Testis (tissue), 5 donors: ENCODE measurements at places on chromosomes 11 and 22.

DNA sequence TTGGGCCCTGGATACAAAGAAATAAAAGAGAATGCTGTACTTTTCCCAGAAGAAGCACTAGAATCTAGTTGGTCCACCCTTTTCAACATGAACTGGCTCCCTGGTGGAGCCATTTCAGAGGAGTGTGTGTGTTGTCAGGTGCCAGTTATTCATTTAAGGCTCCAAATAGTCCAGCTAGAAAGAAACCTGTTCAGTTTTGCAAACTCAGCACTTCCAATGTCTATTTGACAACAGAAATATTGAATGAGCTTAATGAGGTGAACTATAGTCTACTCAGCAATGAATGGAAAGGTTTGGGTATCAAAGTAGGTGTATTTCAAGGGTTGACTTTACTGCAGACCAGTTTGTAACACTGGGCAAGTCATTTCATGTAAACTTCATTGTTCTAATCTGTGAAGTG is 2.1 kb downstream of the OR8D1 start:
- no peak for DNase-seq

DNA sequence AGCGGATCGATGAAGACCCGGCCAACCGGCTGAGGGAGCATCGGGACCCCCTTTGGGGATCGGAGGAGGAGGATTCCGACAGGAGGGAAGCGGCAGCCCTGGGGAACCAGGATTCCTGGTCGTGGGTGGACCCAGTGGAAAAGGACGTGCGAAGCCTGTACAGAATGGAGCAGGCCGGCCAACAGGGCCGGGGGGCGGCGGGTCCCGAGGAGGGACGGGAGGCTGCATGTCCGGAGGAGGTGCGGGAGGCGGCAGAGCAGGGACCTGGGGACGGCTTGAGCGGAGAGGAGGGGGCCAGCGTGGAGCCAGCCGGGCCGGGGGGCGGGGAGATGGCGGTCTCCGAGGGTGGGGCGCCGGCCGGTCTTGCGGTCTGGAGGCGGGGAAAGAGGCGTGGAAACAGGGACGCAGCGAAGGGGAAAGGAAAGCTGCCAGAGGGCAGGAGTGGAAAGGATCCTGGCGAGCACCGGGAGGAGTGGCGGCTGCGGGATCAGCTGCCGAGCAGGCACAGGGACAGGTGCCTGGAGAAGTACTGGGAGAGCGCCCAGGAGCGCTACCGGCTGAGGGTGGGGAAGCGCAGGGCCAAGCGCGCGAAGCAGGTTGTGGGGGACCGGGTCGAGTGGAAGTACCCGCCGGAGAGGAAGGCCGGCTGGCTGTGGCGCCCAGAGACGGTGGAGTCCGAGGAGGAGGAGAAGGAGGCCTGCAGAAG is at the start of gene ANO5:
Gene ANO5 (plus strand): TSS at position 444 of the 706 bp plus-strand sequence. CDS start 408 bp downstream, outside the sequence.
- peak; percentile 74 for DNase-seq

GRCh38 chr22:42863349-42863961 is 6.4 kb upstream of the ARFGAP3 start:
- no peak for DNase-seq

GRCh38 chr11:44033411-44033850 is 14.3 kb upstream of the ACCSL start:
- no peak for DNase-seq

- DNase-seq, result no peak
Measured at GRCh38 chr22:21076912-21077625, 31.3 kb downstream of the LRRC74B start.

DNA sequence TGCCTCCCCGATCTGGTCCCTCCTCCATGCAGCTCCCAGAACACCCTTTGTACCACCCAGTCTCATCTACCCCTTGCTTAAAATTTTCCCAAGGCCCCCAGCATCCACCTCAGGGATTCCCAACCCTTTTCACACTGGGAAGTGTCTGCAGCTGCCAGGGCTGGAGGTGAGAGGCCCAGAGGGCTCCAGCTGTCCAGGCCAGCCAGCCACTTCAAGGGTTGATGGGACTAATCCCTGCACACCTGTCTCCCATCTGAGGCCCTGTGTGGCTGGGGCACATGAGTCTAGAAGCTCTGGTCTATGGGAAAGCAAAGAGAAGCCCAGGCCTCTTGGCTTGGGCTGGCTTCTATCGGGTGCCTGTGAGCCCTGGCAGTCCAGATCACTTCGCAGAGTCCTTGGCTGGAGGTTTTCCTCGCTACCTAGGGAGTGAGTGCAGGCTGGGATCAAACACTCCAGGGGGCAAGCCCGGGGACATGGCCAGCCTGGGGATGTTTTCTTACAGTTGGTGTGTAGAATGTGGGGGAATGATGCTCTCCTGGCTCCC is 41.1 kb upstream of the TPBGL start:
- no peak for DNase-seq

DNA sequence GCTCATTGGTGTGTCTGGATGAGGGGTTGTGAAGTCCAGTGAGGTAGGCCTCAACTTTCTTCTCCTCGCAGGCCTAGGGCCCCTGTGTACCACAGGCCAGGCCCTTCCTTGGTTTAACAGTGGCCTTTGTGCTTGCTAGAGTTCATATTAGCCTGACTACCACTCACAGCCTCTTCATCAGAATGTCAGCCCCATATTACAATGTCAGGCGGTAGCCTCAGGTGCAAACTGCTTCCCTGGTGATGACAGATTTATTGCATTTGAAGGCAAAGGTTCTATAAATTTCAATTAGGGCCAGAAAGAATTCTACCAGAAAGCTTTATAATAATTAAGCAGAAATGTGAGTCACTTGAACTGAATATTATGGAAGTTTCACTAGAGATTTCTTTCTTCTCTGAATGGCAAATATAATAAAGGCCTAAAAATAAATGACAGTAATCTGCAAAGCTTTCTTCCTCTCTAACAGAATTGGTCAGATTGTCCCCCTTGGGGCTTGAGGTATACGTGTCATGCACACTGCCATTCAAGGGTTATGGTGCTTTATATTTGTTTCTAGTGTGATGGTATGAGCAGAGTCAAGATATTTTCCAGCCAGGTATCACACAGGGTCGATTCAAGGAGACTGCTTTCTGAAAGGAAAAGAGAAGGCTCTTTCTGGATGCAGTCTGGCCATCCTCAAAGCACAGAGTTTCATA is 210.3 kb downstream of the CWF19L2 start:
- DNase-seq, result no peak

GRCh38 chr11:14480716-14481115 is 18.9 kb downstream of the COPB1 start:
- DNase-seq, result no peak

DNA sequence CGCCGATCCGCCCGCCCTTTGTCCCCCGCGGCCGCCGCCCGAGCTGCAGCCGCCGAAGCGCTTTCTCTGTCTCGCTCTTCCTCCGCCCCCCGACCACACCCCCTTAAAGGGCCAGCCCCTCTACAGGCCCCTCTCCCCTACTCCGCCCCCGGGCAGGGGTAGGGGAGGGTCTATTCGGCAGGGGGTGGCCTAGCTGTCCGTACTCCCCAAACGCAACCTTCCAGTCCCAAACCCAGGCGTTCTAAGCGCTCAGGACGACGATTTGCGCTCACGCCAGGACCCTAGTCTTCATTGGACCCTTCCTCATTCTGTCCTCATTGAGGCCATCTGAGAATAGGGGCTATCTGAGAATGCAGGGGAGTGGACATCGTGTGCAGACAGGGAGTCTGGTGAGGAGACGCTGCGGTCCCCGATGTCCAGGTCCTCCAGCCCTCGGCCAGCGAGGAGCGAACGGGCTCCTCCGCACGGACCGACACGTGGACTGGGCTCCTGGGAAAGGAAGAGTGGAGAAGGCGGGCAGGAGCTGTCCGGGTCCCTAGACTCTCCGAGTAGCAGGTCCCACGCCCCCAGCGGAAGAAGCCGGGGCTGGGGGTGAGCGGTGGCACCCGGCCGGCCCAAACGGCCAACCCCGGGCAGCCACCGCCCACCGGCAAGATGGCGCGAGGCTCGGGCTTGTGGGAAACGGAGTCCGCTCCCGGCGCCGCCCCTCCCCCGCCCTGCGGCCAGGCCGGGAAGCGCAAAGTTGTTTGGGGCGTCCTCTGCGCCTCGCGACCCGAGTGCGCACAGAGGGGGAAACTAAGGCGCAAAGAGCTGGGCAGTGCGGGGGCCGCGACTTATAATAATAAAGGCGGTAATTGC is at the start of gene PPP1R14B:
Gene PPP1R14B (minus strand): TSS at position 73 of the 858 bp plus-strand sequence. CDS start 270 bp downstream, outside the sequence.
- peak; percentile 87 for DNase-seq

DNA sequence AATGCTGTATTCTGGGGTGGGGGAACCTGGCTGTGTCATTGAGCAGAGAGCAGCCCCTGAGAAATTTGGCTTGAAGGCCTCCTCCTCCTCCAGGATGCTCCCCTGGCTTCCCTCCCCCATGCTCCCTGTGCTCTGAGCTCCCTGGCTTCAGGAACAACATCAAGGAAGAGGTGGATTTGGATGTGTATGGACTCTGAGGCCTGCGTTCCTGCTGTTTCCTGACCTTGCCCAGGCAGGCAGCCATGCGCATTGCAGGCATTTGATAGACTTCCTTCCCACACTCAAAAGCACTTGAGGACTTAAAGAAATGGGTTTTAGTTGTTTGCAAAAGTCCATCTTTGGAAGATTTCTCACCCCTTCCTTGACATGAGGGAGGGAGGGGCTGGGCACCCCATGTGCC is 1317.1 kb downstream of the BRD1 start:
- DNase-seq, result no peak
